Umbilical cord (tissue), 2 donors: ENCODE measurements at places on chromosomes 7 and 10.

GRCh38 chr7:11760372-11760771, 71.6 kb downstream of the THSD7A start:
- DNase-seq, result no peak

GRCh38 chr7:134067164-134067563, 60.0 kb upstream of the LRGUK start:
- DNase-seq, result no peak

DNA sequence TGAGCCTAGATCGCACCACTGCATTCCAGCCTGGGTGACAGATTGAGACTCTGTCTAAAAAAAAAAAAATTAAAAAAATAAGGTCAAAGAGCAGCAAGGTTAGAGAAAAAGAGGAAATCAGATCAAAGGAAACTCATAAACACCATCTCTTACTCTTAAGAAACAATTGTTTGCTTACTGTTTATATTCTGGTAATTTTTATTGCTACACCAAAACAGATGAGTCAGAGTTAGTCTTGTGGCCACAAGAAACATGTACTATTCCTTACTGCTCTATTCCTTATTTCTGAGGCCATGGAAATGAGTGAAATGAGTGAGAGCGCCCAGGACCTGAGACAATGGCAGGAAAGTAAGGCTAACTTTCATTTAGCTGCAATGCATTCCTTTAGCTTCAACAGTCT, 387.3 kb downstream of the HPSE2 start:
- no peak for DNase-seq

GRCh38 chr10:97714401-97715258, 1.1 kb downstream of the MARVELD1 start:
- peak; percentile 94 for DNase-seq

DNA sequence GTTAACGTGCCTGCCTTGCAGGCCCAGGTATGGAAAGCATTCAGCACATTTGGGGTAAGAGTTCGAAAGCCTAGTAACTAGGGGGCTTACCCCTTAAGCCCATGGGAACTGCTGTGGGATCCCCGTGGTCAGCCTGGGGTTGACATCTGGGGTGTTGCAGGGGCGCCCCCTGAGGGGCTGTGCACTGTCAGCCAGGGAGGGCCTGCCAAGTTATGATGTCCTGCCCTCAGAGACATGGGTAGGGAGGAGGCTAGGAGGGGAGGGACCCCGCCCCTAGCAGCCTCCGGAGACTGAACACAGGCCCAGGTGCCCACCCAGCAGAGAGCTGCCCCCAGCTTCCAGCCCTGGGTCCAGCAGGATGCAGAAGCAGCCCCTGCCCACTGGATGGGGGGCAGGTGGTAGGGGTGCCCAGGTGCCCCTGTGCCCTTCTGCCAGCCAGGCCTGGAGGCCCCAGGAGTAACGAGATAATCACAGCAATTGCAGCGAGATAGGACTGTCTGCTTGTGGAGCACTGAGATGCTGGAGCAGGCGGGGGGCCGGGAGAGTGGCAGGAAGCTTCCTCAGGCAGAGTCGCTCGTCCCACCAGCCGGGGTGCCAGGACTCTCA, 153.3 kb downstream of the UBE2H start:
- no peak for DNase-seq

DNA sequence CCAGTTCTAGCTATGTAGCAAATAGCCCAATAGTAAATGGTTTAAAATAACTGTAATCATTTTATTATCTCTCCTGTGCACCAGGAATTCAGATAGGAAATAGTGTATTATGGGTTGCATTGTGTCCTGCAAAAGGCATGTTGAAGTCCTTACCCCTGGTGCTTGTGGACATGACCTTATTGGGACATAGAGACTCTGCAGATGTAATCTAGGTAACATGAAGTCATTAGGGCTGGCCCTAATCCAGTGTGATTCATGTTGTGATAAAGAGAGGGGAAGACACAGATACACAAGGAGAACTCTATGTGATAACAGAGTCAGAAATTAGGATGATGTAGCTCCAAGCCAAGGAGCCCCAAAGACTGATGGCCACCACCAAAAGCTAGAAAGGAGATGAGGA, 462.8 kb downstream of the GALNT17 start:
- DNase-seq, result no peak

DNA sequence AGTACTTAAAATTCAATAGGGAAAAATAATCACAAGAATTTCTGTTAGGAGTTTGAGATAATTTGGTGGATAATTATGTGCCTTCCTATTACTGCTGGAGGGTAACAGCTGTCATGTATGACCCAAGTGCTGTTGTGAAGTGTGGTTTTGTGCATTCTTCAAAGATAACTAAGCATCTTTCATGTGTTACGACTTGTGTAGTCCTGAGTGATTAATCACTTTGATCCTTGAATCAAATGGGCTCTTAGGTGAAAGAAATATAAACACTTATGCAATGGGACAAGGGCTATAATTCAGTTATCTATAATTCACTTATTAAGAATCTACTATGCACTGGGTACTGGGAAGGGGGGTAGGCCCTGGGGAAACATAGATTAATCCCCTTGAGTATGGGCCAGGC, 89.0 kb downstream of the CH25H start:
- no peak for DNase-seq

GRCh38 chr7:99997545-99998137, 17.8 kb upstream of the ZKSCAN1 start:
- DNase-seq, result peak; percentile 46

- DNase-seq, result peak; percentile 86
Measured at GRCh38 chr7:22559829-22560489, 60.0 kb upstream of the STEAP1B start.

GRCh38 chr10:104579136-104579535, 62.0 kb upstream of the SORCS3 start:
- no peak for DNase-seq

DNA sequence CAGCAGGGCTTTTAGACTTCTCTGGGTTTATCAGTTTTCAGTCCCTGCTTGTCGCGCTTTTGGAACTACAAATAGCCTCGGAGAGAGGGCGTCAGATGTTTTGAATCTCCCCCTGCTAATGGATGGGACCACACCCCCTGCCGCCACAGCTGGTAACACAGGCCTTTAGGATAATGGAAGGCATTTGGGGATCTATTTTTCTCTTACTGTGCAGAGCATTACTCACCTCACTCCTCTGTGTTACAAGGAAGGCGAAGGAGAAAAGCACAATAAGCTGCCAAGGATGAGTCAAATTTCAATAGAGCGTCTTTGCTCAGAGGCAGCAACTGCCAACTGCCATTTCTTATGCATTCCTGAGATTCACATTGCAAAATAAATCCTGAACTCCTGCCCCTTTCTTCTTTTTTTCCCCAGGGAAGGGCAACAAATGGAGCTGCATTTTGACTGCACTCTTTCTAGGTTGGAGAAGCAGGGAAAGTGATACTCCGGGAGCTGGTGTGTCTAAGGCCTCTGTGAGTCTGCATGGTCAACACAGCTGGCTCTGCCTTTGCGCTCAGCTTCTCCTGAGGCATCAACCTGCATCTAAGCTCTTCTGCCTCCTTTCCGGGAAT, 31.5 kb upstream of the SMNDC1 start:
- peak; percentile 88 for DNase-seq

DNA sequence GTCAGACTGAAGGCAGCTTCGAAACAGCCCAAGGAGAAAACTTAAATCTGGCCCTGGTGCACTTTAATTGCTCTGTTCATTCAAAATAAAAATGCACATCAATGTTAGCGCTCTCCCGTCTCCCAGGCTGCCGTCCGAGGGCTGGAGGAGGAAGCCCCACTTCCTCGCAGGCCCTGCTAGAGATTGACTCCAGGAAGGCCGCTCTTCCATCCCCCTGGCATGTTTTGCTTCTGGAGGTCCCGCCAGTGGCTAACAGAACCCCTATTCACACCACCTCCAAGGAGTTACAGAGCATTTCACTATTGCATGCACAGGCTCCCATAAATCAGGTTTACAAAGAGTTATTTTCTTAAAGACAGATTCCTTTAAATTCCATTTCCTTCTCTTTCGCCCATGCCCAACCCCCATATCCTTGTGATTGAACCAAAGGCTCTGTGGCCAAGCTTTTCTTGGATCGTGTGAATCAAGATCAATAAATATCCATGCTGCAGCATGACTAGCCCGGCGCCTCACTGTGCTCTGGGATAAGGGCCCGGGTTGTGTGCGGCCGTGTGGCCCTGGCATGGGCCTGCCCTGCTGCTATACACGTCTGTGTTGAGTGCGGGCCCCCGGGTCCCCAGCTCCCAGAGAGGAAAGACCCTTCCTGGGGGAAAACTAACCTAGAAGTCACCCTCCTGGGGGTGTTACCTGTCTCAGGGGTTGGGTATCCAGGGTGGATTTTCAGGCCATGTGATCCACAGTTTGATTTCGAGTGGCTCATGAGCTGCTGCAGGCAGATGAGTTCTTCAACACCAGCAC, 118.7 kb upstream of the GDF10 start:
- no peak for DNase-seq

DNA sequence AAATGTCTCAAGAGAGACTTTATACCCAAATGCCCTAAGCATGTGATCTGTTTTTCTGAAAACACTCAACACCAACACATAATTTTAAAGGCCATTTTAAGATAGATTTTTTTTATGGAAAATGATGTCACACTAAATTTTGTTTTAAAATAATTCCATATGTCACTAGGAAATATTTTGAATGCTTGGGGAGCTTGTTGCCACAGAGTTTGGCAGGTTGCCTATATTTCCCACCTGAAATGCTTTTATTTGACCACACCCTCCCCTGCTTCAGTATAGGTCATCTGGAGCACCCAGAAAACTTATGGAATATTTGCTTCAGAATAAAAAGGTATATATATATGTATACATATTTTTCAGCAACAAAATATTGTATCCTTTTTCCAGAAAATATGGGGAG, 180.0 kb upstream of the ANK3 start:
- no peak for DNase-seq

- peak; percentile 53 for DNase-seq
Measured at GRCh38 chr10:70528741-70529362, 50.3 kb downstream of the PALD1 start.

GRCh38 chr7:154918266-154918665, 84.7 kb downstream of the PAXIP1 start:
- DNase-seq, result no peak

DNA sequence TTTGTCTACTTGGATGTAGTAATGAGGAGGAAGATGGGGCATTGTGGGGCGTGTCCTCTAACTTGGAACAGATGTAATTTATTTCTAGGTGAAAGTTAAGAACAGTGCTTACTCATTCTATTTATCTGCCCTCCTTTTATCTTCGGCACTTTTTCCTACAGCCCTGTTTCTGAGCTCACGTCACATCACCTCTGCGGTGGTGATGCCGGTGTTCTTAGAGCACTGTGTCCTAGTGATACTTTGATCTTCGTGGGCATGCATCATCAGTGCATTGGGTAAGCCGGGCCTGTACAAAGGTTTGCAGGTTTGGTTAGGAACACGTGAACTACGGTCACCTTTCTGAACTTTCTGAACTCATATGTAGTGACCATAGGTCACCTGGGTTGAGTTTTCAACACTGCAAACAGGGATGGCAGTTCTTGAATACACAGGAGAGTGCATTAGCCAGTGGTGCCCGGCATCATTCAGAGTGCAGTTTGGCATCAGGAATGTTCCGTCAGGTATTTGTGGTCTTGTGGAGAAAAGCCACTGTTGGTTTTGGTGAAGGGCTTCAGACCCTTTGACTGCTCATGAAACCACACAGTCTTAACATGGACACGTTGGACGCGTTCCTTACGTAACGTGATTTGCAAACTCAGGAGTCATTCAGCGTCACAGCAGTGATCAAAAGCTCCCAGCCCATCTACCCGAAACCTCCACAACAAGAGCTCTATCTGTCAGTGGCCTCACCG, 5.6 kb downstream of the POR start:
- DNase-seq, result no peak

DNA sequence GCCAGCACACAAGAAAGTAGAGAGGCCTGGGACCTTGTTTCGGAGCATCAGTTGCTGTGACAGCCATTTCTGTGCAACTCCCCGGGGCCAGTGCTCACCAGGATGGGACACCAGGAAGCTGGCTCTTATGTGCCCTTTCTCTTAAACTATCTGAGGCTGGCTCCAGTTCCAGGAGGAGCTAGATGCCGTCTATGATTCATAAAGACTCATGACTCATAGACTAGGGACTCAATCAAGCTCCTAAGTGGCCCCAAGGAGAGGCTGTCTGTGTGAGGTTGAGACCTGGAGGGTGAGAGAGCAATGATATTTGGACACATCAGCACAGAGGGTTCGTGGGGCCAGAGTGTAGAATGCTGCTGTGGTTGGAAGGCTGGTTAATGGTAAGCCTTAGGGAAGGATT, 580.1 kb downstream of the CCSER2 start:
- DNase-seq, result no peak

DNA sequence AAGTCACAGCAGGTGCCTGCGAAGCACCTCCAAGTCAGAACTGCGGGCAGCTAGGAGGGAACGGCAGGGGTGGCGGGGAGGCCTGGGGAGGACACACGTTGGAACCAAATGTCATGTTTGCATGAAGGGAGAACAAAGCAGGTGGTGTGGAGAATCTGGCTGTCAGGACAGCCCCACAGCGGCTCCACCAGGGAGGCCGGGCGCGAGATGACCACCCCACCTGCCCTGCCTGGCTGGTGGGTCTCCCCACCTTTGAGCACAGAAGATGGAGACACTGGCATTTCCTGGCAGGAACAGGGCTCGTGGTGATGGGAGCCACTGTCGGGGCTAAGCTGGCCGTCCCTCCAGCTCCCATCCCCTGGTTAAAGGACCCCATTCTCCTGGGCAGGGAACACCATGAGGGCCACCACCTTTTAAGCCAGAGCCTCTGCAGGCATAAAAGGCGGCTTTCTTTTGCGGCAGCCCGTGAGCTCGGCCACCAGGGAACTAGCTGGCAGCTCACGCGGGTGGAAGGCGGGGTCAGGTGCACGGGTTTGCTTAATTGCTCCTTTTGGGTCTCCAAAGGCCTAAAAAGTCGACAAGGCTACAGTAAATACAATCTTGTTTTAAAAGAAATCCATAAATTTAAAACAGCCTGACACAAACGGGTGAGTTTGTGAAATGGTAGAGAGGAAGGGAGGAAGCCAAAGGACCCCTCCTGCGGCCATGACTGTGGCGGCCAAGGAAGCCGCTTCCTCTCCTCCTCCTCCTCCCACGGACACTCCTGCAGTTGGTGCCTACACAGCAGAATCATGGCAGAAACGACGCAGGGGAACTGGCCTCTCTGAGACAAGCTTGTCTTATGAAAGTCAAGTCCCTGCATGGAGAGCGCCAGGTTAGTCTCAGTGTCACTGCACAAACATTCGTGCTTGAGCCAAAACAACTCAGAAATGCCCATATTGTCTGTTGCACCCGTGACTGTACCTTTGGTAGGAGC, 213.8 kb downstream of the DNAJB6 start:
- DNase-seq, result no peak

DNA sequence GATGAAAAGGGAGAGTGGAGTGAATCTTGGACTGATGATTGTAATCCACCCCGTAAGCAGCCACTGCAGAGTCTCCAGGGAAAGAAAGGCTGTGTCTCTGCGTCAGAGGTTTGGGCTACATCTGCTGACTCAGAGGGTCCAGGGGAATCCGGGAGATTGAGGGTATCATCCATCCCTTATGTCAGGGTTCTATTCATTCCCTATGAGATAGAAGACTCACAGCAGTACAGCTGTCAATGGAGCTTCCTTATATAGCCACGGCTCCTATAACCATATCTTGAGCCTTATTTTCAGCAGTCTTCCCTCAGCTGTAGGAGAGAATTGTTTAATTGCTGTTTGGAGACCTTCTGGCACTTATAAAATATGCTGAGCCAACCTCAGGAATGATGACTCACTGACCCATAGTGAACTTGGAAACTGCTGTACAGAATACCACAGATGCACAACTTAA, 558.2 kb upstream of the PFKP start:
- DNase-seq, result peak; percentile 71
